ENCODE measurements at places on chromosomes 6 and 20.

DNA sequence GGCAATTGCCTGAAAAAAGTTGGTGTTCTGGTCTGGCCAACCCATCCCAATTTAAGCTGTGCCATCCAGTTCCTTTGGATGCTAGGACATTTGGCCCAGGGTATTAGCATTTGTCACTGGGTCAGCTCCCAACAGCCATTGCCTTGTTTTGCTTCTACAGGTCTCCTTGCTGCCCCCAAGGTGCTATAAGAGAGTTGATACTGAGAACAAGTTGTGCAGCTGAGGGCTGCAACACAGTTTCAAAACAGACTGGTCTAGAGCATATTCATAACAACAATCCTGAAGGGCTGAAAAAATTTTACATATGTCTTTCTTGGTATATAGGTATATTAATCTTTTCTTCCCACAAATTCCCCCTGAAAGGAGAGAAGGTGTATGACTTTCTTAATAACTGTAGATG is 61.0 kb downstream of the LYRM4 start:
- H3K4me3 ChIP-seq: no peak overlapping the region
- DNase-seq: no peak

GRCh38 chr6:21164768-21165326 is 428.7 kb upstream of the SOX4 start:
- H3K36me3 ChIP-seq: no peaks in the 10 kb centered on the region
- H3K27ac ChIP-seq: no peak overlapping the region
- no peak overlapping the region for H3K4me3 ChIP-seq
- H3K4me1 ChIP-seq: no peaks in the 10 kb centered on the region
- H3K27me3 ChIP-seq: no peaks in the 10 kb centered on the region
- no peak for DNase-seq

- no peaks in the 10 kb centered on the region for H3K27me3 ChIP-seq
- H3K4me3 ChIP-seq: no peak overlapping the region
- no peak for DNase-seq
Observed at GRCh38 chr6:154516276-154516675, 5.8 kb upstream of the CNKSR3 start.

- no peak for DNase-seq
- H3K4me1 ChIP-seq: peaks cover 56% of the 10 kb centered on the region
- peak overlapping the region; percentile 2 for H3K27ac ChIP-seq
- H3K36me3 ChIP-seq: no peaks in the 10 kb centered on the region
- H3K27me3 ChIP-seq: no peaks in the 10 kb centered on the region
Observed at GRCh38 chr6:144405163-144405562, 120.0 kb downstream of the UTRN start.

DNA sequence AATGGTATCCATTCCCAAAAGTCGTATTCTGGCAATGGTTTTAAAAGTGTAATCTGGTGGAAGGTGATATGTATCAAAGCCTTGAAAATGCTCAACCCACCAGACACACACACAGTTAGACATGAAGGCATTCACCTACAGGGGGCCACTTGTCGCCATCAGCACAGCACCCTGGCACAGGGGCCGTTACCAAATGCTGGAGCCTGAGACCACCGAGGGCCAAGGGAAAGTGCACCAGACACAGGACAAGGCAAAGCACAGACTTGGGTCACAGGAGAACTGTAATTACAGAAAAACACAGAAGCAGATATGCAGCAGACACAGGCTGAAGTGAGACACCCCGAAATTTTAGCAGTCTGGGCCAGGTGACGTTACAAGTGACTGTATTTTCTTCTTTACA is 9.3 kb downstream of the TAF4 start:
- H3K27ac ChIP-seq: no peak overlapping the region
- H3K4me1 ChIP-seq: peaks cover 3% of the 10 kb centered on the region
- no peaks in the 10 kb centered on the region for H3K36me3 ChIP-seq

DNA sequence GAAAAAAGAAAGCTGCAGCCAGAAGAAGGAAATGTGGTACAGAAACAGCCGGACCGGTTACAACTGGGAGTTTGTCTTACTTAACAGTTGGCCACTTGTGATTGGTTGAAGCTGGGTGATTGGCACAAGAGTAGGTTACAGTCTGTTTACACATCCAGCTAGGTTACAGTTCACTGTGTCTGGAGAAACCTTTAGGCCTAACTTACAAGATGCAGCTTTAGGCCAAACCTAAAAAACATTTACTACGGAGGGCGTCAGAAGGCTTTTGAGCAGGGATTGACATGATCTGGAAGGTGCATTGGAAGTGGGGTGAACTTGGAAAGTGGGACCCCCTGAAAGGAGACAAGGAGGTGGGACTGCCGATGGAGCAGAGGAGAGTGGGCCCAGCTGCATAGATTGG is 122.3 kb downstream of the BANF2 start:
- H3K4me1 ChIP-seq: peaks cover 26% of the 10 kb centered on the region
- no peak overlapping the region for H3K4me3 ChIP-seq
- no peak for DNase-seq
- H3K27ac ChIP-seq: no peak overlapping the region

DNA sequence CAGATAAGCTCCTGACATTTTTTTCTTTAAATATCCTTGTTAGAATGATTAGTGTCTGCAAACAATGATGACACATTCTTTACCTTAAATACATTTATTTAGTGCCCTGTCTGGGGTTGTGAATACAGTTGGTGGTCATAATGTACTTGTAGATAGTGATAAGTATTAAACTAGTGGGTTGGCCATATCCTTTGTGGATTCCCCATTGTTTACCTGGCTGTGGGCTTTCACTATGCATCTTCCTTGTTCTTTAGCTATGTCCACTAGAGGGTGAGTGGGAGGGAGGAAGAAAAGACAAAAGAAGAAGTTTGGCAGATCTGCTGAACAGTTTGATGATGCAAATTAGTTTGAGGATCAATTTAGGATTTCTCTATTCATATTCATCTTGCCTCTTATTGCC is 15.7 kb downstream of the HS3ST5 start:
- H3K4me1 ChIP-seq: no peaks in the 10 kb centered on the region
- no peak overlapping the region for H3K27ac ChIP-seq
- H3K27me3 ChIP-seq: no peaks in the 10 kb centered on the region
- DNase-seq: no peak
- no peak overlapping the region for H3K4me3 ChIP-seq

DNA sequence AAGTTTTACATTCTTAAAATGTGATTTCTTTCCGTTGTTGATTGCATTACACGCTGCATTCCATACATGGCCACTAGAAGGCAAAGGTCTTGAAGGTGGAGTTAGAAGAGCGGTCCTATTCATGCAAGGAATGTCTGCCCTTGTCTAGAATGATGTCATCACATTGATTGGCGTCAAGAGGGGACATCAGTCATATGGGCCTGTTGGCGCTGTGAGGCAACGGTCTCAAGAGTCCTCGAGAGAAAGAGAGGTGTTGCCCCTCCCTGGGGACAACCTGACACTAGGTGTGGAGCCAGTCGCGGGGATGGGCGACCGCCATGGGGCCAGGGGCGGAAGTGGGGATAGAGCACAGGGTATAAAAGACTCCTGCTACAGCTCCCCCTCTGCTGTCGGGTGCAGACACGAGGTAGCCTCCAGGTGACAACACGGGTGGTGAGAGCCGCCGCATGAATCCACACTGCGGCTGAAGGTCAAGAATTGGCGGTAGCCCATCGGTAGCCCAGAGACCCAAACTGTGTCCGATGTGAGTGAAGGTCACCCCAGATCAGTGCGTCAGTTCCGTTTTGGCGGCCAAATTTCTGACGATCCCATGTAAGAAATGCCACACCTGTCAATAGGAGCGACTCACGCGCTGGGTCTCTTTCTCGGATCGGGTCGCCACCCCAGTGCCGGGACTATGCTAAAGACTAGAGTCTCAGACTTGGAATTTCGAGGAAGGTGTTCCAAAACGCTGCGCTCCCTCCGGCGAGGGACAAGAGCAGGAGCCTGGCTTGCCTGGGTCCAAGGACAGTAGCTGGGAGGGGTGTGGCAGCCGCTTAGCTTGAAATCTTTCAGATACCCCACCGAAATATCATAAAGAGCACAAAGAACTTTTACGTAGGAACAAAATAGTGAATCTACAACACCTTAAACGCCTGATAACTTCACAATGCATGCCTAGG is 93.2 kb upstream of the ZNF184 start:
- no peaks in the 10 kb centered on the region for H3K36me3 ChIP-seq
- no peak overlapping the region for H3K27ac ChIP-seq
- no peak overlapping the region for H3K4me3 ChIP-seq

GRCh38 chr20:43188861-43189553 is 699 bp downstream of the PTPRT start:
- peaks cover 47% of the 10 kb centered on the region for H3K27me3 ChIP-seq
- peaks cover 4% of the 10 kb centered on the region for H3K4me1 ChIP-seq
- H3K36me3 ChIP-seq: no peaks in the 10 kb centered on the region
- no peak overlapping the region for H3K4me3 ChIP-seq

DNA sequence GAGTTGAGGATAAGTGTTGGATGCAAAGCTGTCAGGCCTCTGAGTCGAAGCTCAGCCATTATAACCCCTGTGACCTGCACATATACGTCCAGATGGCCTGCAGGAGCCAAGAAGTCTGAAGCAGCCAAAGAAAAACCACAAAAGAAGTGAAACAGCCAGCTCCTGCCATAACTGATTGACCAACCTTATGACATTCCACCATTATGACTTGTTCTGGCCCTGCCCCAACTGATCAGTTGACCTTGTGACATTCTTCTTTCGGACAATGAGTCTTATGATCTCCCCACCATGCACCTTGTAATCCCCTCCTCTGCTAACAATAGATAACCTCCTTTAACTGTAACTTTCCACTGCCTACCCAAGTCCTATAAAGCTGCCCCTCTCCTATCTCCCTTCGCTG is 133.7 kb upstream of the AGPAT4 start:
- H3K27ac ChIP-seq: no peak overlapping the region
- H3K36me3 ChIP-seq: no peaks in the 10 kb centered on the region
- no peak overlapping the region for H3K4me3 ChIP-seq
- H3K4me1 ChIP-seq: peaks cover 6% of the 10 kb centered on the region
- H3K27me3 ChIP-seq: no peaks in the 10 kb centered on the region

DNA sequence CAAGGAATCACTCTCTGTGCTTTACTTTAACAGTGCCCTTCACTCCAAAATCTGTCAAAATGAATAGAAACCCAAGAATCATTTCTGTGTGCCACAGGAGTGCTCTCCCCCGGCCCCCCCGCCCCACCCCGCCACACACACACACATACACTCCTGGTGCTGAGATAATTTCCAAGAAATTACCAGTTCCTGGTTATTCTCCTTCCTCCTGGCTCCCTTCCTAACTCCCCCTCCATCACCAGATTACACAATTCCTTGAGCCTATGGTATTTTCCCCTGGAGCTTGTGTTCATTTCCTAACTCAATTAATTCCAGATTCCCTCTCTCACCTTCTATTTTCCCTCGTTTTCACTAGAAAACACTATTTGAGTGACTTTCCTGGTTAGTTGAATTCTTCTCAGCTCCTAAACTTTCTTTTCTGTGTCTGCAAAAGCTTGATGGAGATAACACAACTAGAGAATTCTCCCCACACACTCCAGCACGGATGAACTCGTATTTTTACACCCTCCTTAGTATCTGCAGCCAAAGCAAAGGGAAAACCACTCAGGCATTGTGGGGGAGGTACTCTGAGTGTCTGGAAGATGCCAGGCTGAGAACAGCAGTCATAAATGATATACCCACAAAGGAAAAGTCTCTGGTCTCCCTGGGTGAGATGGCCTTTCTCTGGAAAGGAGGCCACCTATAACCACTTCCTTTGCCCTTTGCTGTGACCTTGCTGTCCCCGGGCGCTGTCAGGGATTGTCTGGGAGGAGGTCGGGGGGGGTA is 1.9 kb upstream of the SLC24A3 start:
- H3K4me1 ChIP-seq: no peaks in the 10 kb centered on the region
- H3K4me3 ChIP-seq: no peak overlapping the region
- DNase-seq: no peak
- H3K27me3 ChIP-seq: peaks cover 37% of the 10 kb centered on the region
